Stimulated activated CD4-positive, alpha-beta T cell treated with anti-CD3 and anti-CD28 coated beads, Interleukin-1b, Interleukin-23, amount 100 ng/mL, for 1 hour (primary cell): ENCODE measurements at places on chromosomes 13 and 19.

GRCh38 chr19:31538879-31539278 is 189.6 kb upstream of the TSHZ3 start:
- DNase-seq, result no peak

GRCh38 chr13:32751340-32751739 is 165.1 kb downstream of the PDS5B start:
- no peak for DNase-seq

DNA sequence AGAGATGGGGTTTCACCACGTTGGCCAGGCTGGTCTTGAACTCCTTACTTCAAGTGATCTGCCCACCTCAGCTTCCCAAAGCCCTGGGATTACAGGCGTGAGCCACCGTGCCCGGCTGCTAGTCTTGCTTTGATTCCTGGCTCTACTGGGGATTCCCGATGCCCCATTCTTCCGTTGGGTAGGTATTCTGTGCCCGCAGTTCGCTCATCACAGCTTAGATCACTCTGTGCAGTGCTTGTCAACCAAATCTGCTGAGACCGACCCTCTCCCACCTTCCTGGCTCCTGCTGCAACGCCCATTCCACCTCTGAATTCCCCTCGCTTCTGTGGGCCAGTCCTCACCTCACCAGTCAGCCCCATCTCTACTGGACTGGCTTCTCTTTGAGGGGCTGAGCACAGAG is 4.6 kb upstream of the ZNF414 start:
- no peak for DNase-seq

GRCh38 chr13:50140581-50141374 is 125.5 kb downstream of the KCNRG start:
- DNase-seq, result no peak

DNA sequence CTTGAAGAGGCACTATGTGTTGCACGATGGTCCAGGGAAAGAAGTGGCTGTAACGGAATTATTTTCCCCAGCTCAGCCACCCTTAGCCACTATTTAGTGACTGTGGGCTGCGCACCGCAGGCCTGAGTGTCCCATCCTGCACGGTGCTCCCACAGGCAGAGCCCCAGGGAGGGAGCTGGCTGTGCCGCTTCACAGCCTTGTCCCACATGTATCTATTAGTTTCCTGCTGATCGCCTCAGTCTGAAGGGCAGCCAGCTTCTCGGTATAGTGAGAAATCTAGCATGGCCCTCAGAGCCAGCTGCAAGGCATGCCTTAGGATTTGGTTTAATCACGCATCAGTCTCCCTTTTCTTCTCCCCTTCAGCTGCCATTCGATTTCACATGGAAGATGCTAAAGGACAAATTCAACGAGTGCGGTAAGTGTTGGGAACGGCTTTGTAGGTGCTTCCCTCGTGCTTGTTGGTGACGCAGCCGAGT is 15.7 kb downstream of the PRAM1 start:
- DNase-seq, result no peak

DNA sequence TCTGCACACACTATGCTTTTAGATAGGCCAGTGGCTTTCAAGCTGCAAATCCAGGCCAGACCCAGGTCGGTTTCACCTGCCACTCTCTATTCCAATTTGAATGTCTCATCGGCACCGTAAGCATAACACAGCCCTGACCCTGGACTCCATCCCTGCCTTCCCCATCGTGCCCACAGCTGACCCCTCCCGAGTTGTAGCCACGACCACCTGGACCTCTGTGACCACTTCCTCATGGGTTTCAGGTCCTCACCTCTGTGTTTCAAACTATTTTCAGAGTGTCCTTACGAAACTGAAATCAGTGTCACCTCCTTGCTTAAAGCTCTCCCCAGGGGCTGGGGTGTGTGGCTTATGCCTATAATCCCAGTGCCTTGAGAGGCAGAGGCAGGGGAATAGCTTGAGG is 9.0 kb upstream of the HSH2D start:
- no peak for DNase-seq

DNA sequence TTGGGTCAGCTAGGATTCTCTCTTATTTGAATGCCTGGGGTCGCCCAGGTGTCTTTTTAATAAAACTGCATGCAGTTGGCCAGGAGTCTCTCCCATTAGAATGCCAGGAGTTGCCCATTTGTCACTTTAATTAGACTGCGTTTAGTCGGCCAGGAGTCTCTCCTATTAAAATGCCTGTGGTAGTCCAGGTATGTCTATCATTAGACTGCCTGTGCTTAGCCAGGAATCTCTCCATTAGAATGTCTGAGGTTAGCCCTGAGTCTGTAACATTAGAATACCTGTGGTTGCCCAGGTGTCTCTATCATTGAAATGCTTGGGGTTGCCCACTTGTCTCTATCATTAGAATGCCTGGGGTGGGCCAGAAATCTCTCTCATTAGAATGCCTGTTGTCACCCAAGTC is 1470.9 kb downstream of the UQCRFS1 start:
- DNase-seq, result no peak

GRCh38 chr19:56699552-56699951 is 28.0 kb upstream of the ZNF835 start:
- no peak for DNase-seq

GRCh38 chr19:32339988-32340874 is 5.2 kb upstream of the ZNF507 start:
- peak; percentile 18 for DNase-seq

DNA sequence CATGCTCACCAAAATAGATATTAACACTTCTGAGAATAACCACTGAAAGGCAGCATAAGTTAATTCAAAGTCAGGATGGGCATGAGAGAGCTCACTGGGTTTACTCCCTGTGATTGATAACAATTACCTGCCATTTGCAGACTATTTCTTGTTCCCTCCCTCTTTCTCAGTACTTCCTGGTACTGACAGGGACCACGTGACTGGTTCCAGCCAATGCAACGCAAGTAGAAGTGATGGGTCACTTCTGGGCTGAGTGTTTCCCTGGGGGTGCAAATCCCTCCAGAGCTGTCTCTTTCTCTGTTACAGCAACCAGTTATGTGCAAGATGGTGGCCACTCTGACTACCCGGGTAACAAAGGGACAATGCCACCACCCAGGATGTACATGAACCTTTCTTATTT is 118.8 kb downstream of the EFNB2 start:
- no peak for DNase-seq

DNA sequence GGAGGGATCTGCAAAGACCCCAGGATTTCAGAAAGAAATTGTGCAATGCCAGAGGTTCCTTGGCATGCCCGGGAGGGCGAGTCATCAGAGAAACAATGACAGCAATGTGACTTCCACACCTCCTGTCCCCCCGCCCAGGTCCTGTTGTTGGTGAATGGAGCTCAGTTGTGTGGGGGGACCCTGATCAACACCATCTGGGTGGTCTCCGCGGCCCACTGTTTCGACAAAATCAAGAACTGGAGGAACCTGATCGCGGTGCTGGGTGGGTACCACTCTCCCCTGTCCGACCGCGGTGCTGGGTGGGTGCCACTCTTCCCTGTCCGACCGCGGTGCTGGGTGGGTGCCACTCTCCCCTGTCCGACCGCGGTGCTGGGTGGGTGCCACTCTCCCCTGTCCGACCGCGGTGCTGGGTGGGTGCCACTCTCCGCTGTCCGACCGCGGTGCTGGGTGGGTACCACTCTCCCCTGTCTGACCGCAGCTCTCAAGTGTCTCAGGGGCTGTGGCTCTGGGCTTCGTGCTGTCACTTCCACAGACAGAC is 5.2 kb upstream of the F10 start:
- DNase-seq, result no peak
